IMR-90 (cell line): ENCODE measurements at places on chromosomes 2 and 18. TPM values are rescaled to one million over a fixed set of nuclear protein-coding genes. Genes with fewer than 3 reads are reported as not detected.

The NEB gene
- total RNA-seq, result under 0.01 TPM in 2 replicates

The LYG2 gene
- total RNA-seq, result not detected in 2 replicates

The POTEJ gene
- not detected in 2 replicates for total RNA-seq

GRCh38 chr2:133561045-133561852, 7.0 kb downstream of the NCKAP5 start:
- peaks cover 2% of the 10 kb centered on the region for H3K36me3 ChIP-seq
- H3K27me3 ChIP-seq, result no peaks in the 10 kb centered on the region
- peaks cover 15% of the 10 kb centered on the region for H3K4me1 ChIP-seq
- no peak overlapping the region for H3K4me3 ChIP-seq
- no peak overlapping the region; the same call in 1 of the 2 replicates for H3K27ac ChIP-seq

DNA sequence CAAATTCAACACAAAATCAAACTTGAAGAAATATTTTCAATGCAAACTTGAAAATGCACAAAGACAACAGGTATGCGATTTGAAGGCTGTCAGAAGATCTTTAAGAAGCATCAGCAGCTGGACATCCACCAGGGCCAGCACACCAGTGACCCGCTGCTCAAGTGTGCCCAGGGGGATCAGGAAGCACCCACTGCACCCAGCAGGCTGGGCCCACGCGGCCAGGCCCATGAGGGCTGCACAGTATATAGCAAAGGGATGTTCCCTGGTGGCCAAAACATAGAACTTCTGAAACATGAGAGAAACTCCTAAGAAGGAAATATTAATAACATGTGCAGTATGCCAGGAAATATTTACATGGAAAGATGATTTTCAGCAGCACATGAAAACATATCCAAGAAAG, 25.0 kb downstream of the WDFY1 start:
- peaks cover 27% of the 10 kb centered on the region for H3K4me1 ChIP-seq
- no peaks in the 10 kb centered on the region for H3K27me3 ChIP-seq
- peaks cover 17% of the 10 kb centered on the region for H3K36me3 ChIP-seq
- H3K27ac ChIP-seq, result no peak overlapping the region
- no peak overlapping the region for H3K4me3 ChIP-seq

GRCh38 chr18:55317864-55318263, 270.1 kb downstream of the TCF4 start:
- no peaks in the 10 kb centered on the region for H3K36me3 ChIP-seq
- no peak overlapping the region for H3K27ac ChIP-seq
- peaks cover 3% of the 10 kb centered on the region; the same call in 1 of the 2 replicates for H3K4me1 ChIP-seq
- DNase-seq, result no peak
- no peak overlapping the region for H3K4me3 ChIP-seq

- no peaks in the 10 kb centered on the region for H3K27me3 ChIP-seq
- H3K36me3 ChIP-seq, result no peaks in the 10 kb centered on the region
- no peaks in the 10 kb centered on the region for H3K4me1 ChIP-seq
- no peak overlapping the region for H3K4me3 ChIP-seq
Measured at GRCh38 chr2:155218292-155218924, 519.9 kb downstream of the KCNJ3 start.

- H3K36me3 ChIP-seq, result no peaks in the 10 kb centered on the region
- no peak for DNase-seq
- no peaks in the 10 kb centered on the region for H3K27me3 ChIP-seq
- no peaks in the 10 kb centered on the region for H3K4me1 ChIP-seq
- H3K27ac ChIP-seq, result no peak overlapping the region
Measured at GRCh38 chr2:136205615-136206014, 87.7 kb upstream of the CXCR4 start.

DNA sequence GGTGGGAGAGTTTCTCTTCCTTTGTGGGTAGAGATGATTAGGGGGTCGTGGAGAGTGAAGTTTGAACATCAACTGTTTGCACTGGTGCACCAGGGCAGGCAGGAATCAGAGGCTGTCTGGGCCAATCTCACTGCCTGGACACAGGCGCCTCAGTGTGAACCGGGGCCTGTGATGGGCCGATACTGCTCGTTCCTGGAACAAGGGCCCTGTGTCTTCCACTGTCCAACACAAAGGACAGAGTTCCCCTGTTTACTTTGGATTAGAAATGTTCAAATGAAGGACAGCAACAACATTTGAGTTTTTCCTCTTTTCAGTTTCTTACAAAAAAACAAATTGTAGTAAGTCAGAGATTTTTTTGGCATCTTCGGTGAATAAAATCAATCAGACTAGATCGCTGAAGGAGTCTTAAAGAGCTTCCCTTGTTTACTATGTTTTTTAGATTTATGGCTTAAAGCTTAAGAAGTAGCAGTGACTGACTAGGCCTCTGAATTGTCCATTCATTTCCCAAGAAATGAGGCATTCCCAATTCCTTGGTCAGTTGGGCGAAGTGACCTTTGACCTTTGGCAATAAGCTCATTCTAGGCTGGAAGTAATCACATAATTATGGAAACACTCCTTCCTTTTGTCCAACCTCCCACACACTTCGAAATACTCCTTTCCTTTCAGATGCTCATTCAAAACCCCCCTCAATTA, 11.6 kb upstream of the TGFA start:
- H3K4me1 ChIP-seq, result no peaks in the 10 kb centered on the region
- H3K27ac ChIP-seq, result no peak overlapping the region
- H3K27me3 ChIP-seq, result no peaks in the 10 kb centered on the region; the same call in 1 of the 2 replicates
- DNase-seq, result no peak

GRCh38 chr2:109594246-109594885, 19.4 kb downstream of the SEPTIN10 start:
- no peak overlapping the region for H3K4me3 ChIP-seq
- H3K36me3 ChIP-seq, result peaks cover 5% of the 10 kb centered on the region
- peaks cover 3% of the 10 kb centered on the region for H3K4me1 ChIP-seq
- H3K27ac ChIP-seq, result no peak overlapping the region
- H3K27me3 ChIP-seq, result no peaks in the 10 kb centered on the region
- peak; percentile 53 for DNase-seq

- peaks cover 5% of the 10 kb centered on the region for H3K4me1 ChIP-seq
- no peak overlapping the region for H3K27ac ChIP-seq
- H3K4me3 ChIP-seq, result no peak overlapping the region
- no peaks in the 10 kb centered on the region for H3K36me3 ChIP-seq
- no peak for DNase-seq
- H3K27me3 ChIP-seq, result 0 out of 2 replicates have a peak, but pooled peaks cover 2% of the 10 kb centered on the region
Measured at GRCh38 chr2:20436716-20437470, 10.0 kb upstream of the RHOB start.

- no peak overlapping the region for H3K27ac ChIP-seq
- peaks cover 43% of the 10 kb centered on the region for H3K27me3 ChIP-seq
- no peaks in the 10 kb centered on the region for H3K4me1 ChIP-seq
- H3K36me3 ChIP-seq, result no peaks in the 10 kb centered on the region
- DNase-seq, result no peak
Measured at GRCh38 chr2:240289701-240290431, 145.6 kb upstream of the GPC1 start.

DNA sequence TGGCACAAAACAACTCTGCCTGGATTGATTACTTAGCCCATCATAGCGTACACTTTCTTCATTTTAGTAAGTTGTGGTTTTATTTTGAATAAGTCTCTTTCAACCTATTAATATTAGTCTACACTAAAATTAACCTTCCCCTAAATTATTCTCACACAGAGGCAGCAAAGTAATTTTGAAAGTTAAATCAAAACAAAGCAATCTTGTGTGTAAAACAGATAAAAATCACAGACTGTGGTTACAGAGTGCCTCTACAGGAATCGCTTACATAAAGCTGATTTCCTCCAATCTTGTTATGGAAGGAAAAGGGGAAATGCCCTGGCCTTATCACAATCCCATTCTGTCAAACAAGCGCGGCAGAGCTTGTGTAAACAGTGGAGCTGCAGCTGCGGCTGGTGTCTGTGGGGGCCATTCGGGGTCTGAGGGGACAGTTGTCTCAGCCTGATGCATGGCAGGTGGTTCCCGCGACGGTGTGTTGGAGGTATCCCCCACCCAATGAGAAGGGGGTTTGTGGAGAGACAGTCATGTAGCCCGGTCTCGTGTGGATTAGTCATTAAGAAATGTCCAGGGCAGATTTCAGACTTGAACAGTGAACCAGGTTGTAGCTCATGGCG, 42.1 kb downstream of the BCL2L11 start:
- no peak overlapping the region for H3K27ac ChIP-seq
- peaks cover 7% of the 10 kb centered on the region for H3K27me3 ChIP-seq
- DNase-seq, result peak; percentile 43
- H3K36me3 ChIP-seq, result peaks cover 25% of the 10 kb centered on the region; the same call in 1 of the 2 replicates
- H3K4me3 ChIP-seq, result no peak overlapping the region

GRCh38 chr18:77959248-77959647, 709.6 kb downstream of the GALR1 start:
- no peak overlapping the region for H3K27ac ChIP-seq
- no peaks in the 10 kb centered on the region for H3K27me3 ChIP-seq
- H3K4me1 ChIP-seq, result no peaks in the 10 kb centered on the region
- H3K36me3 ChIP-seq, result no peaks in the 10 kb centered on the region
- H3K4me3 ChIP-seq, result no peak overlapping the region

DNA sequence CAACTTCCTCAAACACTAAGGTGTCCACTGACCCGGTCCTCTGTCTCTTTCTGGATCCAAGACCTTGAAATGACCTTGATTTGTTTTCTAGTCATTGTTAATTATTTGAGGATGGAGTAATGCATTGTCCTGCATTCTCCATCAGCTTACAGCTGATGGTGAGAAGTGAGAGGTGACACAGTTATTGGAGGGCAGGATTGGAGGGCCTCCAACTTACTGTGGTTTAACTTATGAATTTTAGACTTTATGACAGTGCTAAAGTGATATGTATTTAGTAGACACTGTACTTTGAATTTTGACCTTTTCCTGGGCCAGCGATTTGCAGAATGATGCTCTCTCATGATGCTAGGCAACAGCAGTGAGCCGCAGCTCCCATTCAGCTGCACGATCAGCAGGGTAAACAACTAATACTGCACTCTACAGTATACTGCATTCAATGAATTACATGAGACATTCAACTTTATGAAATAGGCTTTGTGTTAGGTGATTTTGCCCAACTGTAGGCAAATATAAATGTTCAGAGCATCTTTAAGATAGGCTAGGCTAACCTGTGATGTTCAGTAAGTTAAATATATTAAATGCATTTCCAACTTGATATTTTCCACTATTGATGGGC, 200.0 kb upstream of the MEX3C start:
- no peaks in the 10 kb centered on the region for H3K4me1 ChIP-seq
- no peak overlapping the region for H3K27ac ChIP-seq
- no peak for DNase-seq

DNA sequence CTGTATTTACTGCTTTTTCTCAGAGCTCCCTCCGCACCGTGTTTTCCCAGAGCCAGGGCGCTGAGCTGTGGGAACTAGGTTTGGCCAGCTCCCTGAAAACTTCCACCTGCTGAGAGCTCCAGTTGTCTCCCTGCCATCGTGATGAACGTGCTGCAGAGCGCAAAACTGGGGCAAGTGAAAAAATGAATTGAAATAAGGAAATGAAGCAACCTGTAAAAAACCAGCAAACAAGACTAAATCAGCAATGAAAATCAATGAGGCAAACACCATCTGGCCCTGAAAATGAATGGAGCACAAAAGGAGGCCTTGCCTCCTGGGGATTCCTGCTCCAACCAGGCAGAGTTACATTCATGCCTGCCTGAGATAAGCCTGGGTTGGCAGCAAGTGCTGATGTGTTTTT, 129.9 kb downstream of the MARCHF4 start:
- no peaks in the 10 kb centered on the region for H3K27me3 ChIP-seq
- H3K4me3 ChIP-seq, result no peak overlapping the region
- no peaks in the 10 kb centered on the region for H3K4me1 ChIP-seq
- no peak overlapping the region for H3K27ac ChIP-seq

DNA sequence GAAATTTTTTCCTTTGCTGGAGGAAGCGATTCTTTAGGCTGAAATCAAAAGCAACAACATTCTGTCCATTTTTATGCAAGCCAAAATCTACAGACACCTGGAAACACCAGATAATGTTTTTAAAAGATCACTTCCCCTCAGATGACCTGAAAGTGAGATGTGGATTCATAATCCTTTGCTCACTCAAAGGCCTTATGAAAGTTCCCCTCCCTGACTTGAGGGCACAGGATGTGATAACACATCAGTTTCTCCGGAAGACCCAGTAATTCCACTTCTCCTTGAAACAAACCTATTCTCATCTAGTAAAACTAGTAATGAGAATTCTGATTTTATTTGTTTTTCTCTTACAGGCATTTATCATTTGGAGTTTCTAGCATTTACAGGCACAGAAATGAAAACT, 218.3 kb upstream of the RND3 start:
- H3K4me1 ChIP-seq, result no peaks in the 10 kb centered on the region
- H3K36me3 ChIP-seq, result no peaks in the 10 kb centered on the region
- DNase-seq, result no peak
- no peaks in the 10 kb centered on the region for H3K27me3 ChIP-seq
- no peak overlapping the region for H3K27ac ChIP-seq
- no peak overlapping the region for H3K4me3 ChIP-seq

GRCh38 chr2:1132328-1132969, 181.8 kb downstream of the SNTG2 start:
- H3K4me3 ChIP-seq, result no peak overlapping the region
- no peaks in the 10 kb centered on the region for H3K36me3 ChIP-seq
- no peak overlapping the region for H3K27ac ChIP-seq
- H3K27me3 ChIP-seq, result no peaks in the 10 kb centered on the region

GRCh38 chr2:1482253-1482675, 69.0 kb downstream of the TPO start:
- H3K36me3 ChIP-seq, result no peaks in the 10 kb centered on the region
- no peaks in the 10 kb centered on the region for H3K27me3 ChIP-seq
- H3K27ac ChIP-seq, result no peak overlapping the region
- no peaks in the 10 kb centered on the region for H3K4me1 ChIP-seq
- no peak overlapping the region for H3K4me3 ChIP-seq

DNA sequence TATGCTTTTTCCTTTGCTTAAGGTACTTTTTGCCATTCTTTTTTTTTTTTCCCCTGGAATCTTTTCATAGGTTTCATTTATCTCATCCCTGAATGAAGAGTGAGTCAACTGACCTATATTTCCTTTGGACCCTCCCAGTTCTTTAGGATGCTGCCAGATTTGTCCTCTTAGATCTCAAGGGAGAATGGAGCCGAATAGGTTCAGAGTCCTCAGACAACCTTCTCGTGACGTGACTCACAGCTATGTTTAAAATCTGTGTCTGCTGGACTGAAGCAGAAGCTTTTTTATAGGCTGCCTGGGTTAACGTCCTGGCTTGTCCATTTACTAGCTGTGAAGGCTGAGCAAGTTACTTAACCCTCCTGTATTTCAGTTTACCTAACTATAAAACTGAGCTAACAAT, 358.6 kb downstream of the DLGAP1 start:
- no peak overlapping the region for H3K27ac ChIP-seq
- no peaks in the 10 kb centered on the region for H3K4me1 ChIP-seq
- no peak overlapping the region for H3K4me3 ChIP-seq
- no peaks in the 10 kb centered on the region for H3K27me3 ChIP-seq
